Transverse colon (tissue), 4 donors: ENCODE measurements at places on chromosomes 13 and 19. TPM values are rescaled to one million over a fixed set of nuclear protein-coding genes. Genes with fewer than 3 reads are reported as not detected.

The CBY2 gene
- not detected for total RNA-seq

DNA sequence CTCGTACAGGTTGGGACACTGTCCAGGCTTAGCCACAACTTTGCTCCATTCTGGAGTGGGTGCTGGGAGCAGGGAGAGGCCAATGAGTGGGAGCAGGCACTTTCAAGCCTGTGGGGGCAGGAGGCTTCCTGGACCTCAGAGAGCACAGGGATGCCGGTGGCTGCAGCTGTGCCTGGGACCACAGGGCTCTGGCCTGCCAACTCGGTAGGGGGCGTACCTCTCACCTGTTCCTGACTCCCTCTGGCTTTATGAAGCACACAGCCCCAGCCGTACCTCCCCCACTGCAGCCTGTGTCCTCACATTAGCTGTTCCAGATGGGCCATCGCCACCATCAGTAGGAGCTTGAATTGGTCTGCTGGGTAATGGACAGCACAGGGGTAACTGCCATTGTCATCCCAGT lies 278.7 kb upstream of the KLHL1 start:
- no peak for DNase-seq

- DNase-seq: no peak
Measured at GRCh38 chr13:40963927-40964326, 55.2 kb downstream of the ELF1 start.

- no peak for DNase-seq
Measured at GRCh38 chr13:85405316-85405897, 393.8 kb downstream of the SLITRK6 start.

DNA sequence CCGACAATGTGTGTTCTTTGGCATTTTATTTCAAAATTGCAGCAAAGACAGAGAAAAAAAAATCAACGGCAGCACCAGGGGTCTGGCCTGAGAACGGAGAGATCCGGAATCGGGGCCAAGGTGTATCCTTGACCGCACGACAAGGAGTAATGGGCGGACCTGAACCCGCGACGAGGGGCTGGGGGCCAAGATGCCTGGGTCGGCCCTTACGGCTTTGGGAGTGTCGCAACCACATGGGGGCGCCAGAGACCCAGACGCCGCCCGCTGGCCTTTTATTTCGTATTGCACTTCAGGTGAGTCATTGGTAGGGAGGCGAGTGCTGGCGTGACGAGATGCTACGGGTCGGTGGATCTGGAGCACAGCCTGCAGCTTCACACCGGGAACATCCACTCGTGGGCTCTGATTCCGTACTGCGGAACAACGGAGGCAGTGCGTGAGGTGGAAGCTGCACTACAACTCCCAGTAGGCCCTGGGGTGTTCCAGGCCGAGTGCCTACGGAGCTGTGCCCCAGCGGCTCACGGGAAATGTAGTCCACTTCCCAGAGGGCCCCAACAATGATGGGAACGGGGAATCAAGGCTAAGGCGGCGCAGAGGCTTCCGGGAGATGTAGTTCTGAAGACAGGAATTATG lies 15.7 kb downstream of the BCAT2 start:
- peak; percentile 91 for DNase-seq

DNA sequence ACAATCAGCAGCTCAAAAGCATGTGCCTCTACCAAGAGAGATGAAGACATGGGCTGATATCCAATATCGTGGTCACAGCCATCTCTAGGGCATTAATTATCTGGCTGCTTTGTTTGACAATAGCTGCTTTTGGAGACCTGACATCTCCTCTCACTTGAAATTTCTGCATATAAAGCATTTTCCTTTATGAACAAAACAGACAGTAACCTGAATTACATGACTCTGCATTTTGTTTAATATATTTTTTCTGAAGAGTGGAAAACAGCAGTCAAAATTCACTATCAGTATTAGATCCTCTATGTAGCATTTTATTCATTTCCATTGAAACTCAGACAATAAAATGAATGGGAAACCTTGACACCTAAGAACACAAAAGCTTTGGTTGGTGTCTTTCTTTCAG lies 42.4 kb upstream of the ESD start:
- no peak for DNase-seq

DNA sequence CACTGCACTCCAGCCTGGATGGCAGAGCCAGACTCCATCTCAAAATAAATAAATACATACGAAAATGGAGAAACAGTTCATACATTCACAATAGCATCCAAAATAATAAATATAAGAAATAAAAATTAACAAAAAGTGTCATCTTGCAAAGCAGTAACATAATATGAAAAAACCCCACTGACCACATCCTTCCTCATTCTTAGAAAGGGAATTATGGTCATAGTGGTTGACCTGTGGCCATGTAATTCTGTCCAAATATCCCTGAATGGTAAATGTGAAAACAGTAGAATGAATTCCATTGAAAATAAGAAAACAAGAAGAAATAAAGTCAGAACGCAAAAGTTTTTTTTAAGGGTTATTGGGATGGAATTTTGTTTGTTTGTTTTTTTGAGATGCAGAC lies 7.0 kb upstream of the CDC42EP5 start:
- no peak for DNase-seq

DNA sequence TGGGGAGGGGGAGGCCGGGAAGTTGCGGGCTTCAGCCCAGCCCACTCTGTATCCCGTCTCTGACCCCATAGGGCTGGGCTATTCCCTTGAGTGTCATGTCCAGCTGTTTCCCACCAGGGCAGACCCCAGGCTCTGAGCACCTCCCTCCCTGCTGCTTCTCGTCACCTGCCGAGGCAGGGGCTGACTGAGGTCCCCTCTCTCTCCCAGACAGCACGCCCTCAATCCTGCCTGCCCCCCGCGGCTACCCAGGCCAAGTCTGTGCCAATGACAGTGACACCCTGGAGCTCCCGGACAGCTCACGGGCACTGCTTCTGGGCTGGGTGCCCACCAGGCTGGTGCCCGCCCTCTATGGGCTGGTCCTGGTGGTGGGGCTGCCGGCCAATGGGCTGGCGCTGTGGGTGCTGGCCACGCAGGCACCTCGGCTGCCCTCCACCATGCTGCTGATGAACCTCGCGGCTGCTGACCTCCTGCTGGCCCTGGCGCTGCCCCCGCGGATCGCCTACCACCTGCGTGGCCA lies 625 bp downstream of the F2RL3 start:
- DNase-seq: no peak

DNA sequence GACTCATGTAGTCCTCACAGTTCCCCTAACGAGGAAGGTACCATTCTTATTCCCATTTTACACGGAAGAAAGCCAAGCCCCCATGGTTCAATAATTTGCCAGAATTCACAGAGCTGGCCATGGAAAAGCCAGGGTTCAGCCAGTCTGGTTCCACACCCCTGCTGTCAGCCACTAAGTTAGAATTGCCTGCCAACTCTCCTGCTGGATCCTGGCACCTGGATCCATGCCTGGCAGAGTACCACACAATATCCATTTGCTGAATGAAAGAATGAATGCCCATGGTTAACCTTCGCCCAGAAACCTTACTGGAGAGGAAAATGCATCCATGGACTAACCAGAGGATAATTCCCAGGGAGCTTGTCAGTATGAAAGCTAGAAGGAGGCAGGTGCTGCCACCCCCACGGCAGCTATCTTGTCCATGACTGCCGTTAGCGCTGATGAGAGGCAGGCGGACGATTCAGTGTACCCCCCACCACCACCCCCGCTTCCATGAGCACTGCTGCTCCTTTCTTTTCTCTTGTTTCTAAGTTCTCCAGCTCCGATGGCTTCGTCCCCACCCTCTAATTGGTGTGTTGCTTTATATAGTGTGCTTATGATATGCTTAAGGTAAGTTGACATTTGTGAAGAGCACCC lies 114.5 kb downstream of the SLC7A1 start:
- DNase-seq: no peak
